ENCODE measurements at places on chromosomes 3 and 15.

- DNase-seq, result no peak
Observed at GRCh38 chr3:88005066-88005465, 53.7 kb downstream of the CGGBP1 start.

- no peak for DNase-seq
Observed at GRCh38 chr3:144429719-144430121, 458.1 kb downstream of the DIPK2A start.

DNA sequence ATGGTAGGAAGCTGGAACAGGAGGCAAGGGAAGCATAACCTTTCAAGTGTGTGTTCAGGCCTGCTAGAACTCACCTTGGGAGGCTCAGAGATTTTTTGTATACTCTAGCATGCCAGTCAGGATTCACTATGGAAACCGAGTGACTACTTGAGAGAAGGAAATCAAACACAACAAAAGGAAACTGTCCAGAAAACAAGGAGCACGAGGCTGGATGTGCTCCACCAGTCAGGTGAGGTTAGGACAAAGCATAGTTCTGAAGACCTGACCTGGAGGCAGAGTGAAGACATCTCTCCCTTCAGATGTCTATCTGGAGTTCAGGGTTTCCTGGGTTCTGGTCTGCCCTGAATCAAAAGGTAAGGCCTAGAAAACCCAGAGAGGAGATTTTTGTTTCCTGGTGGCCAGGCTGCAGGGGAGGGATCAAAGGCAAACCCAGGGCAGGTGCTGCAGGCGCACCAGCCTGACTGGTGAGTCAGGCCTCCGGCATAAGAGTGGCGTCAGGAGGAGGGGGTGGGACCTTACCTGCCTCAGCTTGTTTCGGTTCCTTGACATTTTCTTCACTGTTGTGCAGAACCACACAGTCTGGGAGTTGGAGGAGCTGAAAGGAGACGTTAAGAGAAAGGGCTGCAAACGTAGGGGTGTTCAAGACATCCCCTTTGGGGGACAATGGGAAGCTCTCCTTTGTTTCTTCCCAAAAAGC, 52.2 kb upstream of the OSBPL11 start:
- DNase-seq, result no peak

DNA sequence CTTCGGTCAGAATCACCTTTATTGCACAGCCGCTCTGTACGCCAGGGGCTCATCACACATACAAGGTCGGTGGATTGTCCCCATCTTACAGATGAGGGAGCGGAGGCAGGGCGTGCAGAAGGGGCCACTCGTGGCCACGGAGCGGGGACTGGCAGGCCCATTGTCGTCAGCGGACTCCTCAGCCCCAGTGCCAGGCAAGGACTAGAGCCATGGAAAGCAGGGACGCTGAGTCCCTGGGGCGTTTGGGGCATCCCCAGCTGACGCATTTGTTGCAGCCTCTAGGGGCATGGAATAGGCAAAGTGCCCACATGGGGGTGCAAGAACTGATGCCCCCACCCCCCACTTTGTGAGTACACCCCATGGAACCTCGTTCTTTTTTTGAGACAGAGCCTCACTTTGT, 29.8 kb upstream of the FURIN start:
- no peak for DNase-seq

GRCh38 chr3:50550079-50550736, 17.3 kb downstream of the C3orf18 start:
- peak; percentile 71 for DNase-seq

- no peak for DNase-seq
Observed at GRCh38 chr3:162021206-162021605, 524.6 kb downstream of the OTOL1 start.

DNA sequence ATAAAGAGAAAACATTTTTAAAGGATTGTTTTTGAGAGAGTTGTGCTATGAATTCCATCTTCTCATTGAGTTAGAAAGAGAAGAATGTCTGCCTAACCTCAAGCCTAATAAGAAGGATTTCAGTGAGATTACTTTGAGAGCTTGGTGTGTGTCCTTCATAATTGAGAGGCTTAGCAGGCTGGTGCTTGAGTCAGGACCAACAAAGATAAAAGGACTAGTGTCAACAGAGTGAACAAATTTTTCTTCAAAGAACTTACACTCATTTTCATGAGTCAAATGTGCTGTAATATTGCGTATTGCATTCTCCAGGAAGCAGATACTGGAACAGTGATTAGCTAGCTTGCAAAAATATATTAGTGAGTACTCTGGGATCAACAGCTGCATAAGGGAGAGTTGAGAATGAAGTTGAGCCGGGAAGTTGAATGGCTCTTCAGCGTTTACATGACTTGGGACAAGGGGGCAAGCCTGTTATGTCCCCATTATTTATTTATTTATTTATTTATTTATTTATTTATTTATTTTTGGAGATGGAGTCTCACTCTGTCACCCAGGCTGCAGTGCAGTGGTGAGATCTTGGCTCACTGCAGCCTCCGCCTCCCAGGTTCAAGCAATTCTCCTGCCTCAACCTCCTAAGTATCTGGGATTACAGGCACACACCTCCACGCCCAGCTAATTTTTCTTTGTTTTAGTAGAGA, 37.5 kb upstream of the SLITRK3 start:
- no peak for DNase-seq

DNA sequence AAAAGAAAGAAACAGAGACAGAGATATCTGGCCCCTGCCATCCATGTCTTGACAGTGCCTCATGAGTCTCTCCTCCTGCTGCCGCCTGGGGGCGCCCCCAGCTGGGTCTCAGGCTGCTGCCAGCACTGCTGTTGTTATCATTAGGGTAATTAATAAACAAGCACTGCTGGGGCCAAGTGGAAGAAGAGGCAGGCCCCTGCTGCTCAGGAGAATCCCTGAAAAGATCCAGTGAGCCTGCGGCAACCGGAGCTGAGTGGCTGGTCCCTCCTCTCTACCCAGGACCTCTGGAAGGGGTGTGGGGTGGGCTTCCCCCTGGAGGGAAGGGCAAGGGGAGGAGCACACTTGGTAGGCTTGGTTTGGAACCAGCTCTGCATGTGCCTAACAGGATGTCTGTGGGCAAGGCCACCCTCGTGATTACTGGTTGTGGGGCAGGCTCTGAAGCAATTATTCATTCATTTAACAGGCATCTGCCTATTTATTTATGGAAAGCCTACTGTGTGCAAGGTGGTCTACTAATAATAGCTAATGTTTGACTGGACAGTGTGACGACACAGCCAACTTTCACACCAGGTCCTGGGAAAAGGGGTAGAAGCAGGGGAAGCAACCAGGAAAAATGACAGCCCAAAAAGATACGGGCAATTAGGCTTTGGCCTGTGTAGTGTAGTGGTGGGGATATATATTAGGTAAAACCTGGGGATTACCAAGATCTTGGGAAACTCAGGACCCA, 1.2 kb upstream of the TYRO3 start:
- DNase-seq, result peak; percentile 43

GRCh38 chr3:115862099-115862498, 238.8 kb downstream of the GAP43 start:
- no peak for DNase-seq

DNA sequence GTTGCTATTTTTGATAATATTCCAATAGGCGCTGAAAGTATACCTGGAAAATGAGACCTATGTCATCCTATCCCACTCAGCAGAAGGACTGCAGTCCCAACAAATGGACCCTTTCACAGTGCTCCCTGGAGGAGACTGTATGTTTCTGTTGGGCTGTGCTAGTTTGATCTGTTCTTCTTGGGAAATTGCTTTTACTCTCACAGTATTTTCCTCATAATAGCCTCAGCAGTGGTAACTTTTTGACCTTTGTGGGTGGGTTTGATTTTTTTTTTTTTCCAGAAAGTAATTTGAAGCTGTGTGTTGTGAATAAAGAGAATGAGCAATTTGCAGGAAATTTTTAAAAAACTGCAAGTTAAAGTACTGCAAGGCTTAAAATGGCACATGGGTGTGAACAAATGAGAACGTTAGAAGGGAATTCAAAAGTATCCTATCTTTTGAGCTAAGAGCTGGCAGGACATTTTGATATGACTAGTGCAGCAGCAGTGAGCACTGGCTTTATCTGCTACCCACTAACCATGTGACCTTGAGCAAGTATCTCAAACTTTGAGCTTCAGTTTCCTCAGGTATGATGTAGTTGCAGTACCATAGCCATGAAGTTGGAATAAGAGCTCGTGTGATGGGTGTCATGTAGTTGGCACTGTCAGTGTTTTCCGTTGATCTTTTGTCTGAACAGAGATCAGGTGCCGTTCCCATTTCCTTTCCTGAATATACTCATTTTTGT, 118.4 kb downstream of the ATG7 start:
- no peak for DNase-seq

DNA sequence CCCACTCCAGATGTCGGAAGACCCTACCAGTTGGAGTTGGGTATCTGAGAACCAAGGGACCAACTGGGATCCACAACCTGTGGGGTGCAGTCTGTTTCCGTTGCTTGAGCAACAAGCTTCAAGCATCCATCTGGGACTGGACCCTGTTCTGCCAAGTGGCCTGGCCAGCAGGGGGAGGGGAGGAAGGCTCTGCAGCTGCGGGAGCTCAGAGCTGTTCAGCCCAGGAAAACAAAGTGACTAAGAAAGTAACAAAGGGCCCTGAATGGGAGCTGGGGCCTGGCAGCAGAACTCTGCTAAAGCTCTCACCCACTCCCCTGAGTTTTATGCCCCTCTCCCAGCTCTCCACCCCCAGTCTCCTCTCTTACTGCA, 2.7 kb downstream of the TYRO3 start:
- DNase-seq, result no peak
